ENCODE measurements at places on chromosomes 2 and 18. TPM values are rescaled to one million over a fixed set of nuclear protein-coding genes. Genes with fewer than 3 reads are reported as not detected.

PSD4 gene
- 6.5 TPM for total RNA-seq

- no peak for DNase-seq
These were observed 541.2 kb downstream of the NUP35 start for GRCh38 chr2:183665425-183665824.

- DNase-seq: no peak
These were observed 1.7 kb downstream of the CXCR4 start for GRCh38 chr2:136116151-136116812.

DNA sequence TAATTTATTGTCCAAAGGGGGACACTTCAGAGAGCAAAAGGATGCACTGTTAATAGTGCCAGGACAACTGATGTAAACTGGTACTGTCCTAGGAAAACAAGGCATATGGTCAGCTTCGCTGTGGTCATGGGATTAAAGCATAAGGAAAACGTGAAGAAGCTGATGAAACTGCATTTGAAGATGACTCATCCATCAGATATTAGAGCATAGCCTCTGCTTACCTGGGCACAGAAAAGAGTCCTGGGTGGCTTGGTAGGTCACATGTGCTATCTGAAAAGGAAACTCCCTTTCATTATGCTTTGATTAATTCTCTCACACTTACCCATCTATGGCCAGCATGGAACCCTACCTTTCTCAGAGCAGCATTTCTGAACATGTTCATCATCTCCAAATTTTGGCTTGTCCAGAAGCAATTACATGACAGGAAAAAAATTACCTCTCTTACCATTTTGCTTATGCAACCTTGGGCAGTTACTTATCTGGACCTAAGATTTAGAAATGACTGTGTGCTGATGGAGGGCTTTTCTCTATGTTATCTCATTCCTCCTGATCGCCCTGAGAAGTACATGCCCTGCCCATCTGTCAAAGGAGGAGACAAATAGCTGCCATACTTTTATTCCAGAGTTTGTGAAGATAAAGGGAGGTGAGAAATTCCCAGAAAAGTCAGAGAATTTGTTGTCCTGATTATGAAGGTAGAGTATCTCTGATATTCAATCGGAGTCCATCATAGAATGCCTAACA lies 275.3 kb upstream of the SLC14A2 start:
- no peak for DNase-seq
